ENCODE measurements at places on chromosomes 3 and 15.

DNA sequence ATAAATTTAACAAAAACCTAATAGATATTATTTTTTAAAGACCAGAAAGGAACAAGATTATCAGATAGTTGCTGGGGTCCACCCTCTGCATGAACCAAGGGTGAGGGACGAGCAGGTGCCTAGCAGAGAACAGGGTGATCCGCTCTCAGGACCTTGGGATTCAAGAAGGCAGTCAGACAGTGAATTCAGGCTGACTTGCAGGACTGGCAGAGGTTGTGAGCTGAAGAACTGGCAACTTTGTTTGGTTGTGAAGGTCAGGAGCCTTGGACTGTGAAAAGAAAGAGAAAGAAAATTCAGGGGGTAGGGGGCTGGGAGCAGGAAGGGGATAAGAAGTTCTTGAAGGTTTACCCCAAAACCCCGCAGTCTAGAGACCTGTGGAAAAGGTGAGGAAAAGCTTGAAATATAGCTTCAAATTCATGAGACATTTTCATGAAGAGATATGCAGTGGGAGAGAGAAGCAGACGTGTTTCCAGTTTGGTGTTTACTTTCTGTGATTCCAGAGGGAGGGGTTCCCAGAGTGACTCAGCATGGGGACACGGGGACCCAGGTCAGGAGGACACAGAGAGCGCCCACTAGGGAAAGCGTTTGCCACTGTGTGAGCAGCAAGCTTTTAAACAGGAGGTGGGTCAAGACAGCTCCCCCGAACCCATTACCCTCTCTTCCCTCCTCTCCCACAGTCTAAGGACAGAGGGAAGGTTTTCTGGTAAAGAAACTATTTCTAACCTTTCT lies 217.2 kb upstream of the UMPS start:
- no peak for DNase-seq

DNA sequence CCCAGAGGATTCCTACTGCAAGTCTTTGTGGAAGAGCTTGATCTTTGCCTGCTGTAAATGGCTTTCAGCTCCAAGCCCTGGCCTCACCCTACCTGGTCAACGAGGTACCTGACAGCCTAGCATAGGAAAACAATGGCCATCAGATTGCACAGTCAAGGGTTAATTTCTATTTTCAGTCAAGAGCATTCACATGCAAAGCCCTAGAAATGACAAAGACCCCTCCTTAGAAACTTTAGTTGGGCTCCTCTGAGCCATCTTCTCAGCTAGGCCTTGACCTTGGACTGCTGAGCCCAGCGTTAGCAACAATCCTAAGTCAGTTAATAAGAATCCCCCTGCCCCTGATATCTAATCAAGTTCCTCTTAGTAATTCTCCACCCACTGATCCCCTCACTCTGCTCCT lies 18.5 kb downstream of the MESD start:
- no peak for DNase-seq

DNA sequence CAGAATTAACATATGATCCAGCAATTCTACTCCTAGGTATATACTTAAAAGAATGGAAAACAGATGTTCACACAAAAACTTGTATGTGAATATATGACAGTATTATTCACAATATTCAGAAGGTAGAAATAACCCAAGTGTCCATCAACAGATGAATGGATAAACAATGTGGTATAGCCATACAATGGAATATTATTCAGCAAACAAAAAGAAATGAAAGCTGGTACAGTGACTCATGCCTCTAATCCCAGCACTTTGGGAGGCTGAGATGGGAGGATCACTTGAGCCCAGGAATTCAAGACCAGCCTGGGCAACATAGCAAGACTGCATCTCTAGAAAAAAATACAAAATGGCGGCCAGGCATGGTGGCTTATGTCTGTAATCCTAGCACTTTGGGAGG lies 129.4 kb downstream of the RBPMS2 start:
- DNase-seq: no peak

DNA sequence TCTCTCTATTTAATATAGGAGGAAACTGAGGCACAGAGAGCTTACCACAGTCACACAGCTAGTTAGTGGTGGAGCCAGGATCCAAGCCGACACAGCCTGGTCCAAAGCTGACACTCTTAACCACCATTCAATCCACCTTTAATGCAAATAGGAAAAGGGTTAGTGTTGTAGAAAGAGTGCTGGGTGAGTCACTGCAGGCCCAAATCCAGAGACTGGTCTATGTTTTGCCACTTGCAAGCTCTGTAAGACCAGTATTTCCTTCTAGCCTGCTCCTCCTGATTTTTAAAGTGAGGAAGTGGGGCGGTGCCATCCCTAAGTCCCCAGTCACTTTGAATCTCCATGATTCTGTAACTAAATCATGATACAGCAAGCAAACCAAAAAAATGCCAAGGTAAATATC lies 111.0 kb downstream of the MECOM start:
- no peak for DNase-seq

GRCh38 chr3:50661321-50661837 lies 13.3 kb upstream of the DOCK3 start:
- DNase-seq: no peak

- DNase-seq: peak; percentile 7
Measured at GRCh38 chr15:60660290-60661051, 181.5 kb upstream of the ICE2 start.

DNA sequence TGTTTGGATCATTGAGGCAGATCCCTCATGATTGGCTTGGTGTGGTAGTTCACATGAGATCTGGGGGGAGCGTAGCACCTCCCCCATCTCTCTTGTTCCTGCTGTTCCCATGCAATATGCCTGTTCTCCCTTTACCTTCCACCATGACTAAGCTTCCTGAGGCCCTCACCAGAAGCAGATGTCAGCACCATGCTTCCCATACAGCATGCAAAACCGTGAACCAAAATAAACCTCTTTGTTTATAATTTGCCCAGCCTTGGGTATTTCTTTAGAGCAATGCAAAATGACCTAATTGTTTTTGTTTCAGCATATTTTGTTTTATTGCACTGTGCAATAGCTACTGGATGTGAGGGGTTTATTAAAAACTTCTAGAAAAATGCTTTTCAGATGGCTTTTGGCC lies 56.6 kb upstream of the CHST2 start:
- no peak for DNase-seq

DNA sequence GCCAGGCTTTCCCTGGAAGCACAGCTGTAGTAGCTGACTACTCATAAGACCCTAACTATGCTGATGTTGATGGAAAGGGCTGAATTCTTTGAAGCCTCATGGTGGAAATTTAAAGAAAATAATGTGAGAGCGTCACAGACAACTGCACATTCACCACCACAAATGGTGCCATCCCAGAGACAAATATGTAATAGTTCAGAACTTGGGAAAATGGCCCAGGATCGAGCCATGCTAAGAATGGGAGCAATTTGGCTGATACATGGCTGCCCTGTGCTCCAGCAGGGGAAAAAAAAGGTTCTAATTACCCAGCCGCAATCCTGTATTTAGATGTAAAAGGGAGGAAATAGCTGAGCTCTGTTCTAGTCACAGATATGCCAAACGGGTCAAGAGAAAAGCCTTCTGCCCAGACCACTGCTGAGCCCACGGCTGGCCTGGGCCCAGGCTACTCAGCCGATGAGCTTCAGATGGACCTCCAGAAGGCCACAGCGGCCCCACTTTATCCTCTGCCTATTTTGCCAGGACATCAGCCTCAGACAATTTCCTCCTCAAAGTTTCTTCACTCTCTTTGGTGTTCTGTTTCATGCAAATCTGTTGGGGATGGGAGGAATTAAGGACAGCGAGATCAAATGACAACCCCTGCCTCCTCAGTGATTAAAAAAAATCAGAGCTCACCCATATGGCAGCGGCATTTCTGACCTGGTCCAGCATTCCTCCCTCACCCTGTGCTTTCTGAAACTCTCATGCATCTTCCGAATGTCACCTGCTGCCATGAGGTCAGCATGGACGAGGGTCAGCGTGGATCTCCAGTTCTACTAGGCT lies 54.5 kb upstream of the MEX3B start:
- DNase-seq: no peak

DNA sequence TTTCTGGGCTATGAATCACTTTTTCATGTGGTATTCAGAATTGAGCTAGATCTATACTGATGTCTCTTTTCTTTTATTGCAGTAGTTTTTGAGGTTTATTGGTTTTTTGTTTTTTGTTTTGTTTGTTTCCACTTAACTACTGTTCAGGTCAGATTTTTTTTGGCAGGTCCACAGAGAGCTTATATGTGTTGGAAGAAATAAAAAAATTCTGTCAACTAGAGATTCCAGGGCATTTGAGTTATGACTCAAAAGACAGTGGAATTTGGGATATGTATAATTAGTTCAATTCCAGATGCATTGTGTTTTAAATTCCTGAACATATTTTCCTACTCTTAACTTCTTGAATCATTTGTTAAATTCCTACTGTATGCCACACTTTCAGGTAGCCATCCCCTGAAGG lies 727.2 kb downstream of the SI start:
- no peak for DNase-seq

DNA sequence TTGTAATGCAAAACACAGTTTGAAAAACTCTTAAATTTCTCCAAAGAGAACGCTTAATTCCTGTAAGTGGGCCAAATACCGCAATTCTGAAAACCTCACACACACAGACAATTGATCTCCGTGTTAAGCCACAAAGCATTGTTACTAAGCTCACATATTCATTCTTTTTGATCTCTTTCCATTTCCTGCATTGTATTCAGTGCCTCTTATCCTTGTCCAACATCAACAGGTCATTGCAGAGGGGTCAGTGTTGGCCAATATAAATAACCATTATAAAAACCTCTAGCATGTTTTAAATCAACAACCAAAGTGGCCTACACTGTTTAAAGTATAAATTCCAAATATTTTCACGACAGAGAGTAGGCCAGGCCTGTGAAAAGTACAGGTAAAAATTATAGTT lies 171.1 kb downstream of the PDZRN3 start:
- DNase-seq: no peak

DNA sequence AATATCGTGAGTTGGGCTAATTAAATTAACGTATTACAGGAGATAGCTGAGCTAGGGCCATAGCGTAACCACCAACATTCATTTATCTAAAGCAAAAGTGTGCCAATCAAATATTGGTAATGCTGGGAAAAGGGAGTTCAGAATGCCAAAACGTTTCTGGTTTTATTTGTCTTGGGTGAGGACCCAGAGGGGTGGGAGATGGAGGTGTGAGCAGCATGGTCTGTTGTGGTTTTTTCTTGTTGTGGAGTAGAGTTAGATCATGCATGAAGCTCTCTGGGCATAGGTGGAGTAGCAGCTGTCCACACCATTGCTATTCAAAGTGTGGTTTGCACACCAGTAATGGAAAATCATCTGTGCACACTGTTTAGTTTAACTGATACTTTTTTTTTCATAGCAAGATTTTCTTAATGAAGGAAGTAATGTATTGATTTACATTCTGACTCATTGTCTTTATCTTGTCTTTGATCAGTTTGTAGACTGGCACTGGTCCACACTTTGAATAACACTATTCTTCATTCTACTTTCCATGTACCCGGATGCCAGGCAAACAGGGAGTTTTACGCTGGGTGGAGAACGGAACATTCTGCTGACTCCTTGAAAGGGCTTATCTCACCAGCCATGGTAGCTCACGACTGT lies 50.8 kb upstream of the CRTC3 start:
- DNase-seq: no peak

DNA sequence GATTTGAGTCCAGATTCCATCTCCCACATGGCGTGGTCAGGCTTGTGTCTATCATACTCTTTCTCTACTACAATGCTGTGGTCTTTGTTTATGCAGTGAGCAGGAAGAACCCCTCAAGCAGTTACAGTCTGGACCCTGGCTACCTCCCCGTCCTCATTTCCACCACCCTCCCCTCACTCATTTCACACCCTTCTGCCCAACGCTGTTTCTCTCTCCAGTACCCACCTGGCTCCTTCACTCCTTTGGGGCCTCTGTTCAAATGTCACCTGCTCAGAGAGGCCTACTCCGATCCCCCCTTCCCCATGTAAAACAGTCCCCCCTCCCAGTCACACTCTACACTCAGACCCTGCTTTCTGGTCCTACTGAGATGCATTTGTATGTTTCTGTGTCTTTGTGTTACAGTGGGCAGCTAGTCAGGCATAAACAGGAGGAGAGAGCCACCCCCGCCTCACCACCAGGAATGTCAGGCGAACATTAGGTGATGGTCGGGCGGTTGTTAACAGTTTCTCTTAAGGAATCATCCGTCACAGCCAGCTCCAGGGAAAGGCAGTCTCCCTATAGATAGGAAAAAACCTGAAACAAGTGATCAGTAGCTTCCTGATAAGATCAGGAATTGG lies 53.7 kb upstream of the CA12 start:
- no peak for DNase-seq

DNA sequence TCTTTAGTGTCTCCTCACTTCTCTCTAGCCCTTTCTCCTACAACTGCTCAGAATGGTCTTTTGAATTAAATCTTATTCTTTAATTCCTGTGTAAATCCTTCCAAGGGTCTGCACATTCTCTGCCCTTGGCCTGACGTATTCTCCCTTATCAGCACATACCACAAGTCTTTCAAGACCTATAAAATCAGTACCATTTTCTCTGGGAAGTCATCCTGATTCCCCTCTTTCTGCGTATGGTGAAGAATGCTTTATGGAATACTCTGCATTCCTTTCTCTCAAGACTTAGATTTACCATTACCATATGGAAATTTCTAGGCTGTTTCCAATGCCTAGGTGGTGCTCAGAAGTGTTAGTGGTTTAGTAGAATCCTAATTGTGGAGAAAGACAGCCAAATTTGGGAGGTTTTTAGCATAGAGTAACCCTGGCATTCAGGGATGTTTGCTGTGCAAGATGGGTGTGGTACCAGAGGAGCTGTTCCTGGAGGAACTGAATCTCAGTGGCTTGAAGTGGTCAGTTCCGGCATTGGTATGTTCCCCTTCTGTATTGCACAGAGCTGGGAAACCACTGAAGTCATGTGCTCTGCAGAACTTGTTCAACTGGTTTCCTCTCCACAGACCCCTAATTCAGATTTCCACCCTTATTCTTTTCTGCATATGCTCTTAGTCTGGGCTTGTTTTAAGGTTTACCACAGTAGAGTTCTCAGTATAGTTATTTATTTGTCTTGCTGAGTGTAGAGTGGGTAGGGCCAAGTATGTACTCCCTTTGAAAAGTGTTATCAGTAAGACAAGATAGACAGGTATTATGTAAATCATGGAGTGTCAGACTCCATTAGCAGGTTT lies 24.5 kb downstream of the IQGAP1 start:
- DNase-seq: no peak

GRCh38 chr3:125433091-125433534 lies 58.0 kb upstream of the ZNF148 start:
- DNase-seq: no peak

- peak; percentile 13 for DNase-seq
Measured at GRCh38 chr15:52103217-52104207, 9.1 kb downstream of the BCL2L10 start.

GRCh38 chr3:181699171-181699903 lies 12.4 kb upstream of the SOX2 start:
- DNase-seq: no peak

GRCh38 chr3:101677436-101678286 lies 729 bp upstream of the ZBTB11 start:
- no peak for DNase-seq

- no peak for DNase-seq
Measured at GRCh38 chr3:73061416-73061815, at the start of gene EBLN2. Gene EBLN2 (plus strand): TSS chr3:73061659. CDS start chr3:73062082, 423 bp downstream.

DNA sequence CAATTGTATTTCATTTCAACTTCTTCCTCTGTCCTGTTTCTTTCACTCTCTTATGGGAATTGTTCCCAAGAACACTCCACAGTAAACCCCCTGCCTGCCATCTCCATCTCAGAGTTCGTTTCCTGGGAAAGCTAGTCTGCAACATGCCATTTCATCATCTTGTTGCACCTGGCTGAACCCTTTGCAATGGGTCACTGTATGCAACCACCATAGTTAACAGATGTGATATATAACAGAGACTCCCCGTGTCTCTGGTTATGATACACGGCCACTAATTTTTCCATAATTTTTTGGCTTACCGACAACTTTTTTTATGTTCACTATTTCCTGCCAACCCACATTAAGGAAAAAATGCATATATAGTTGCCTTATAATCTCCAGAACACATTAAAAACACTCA lies 95.5 kb downstream of the CHST2 start:
- DNase-seq: no peak
